Activated naive CD4-positive, alpha-beta T cell treated with Interleukin-2 at 50 U/mL for 16 hours (primary cell): ENCODE measurements at places on chromosomes 4 and X.

GRCh38 chrX:136778020-136778419, 2.7 kb downstream of the ARHGEF6 start:
- DNase-seq, result no peak

GRCh38 chrX:71082124-71082647, 13.5 kb upstream of the FOXO4 start:
- DNase-seq, result no peak

GRCh38 chrX:5595570-5595969, 633.1 kb downstream of the NLGN4X start:
- no peak for DNase-seq

GRCh38 chrX:11778230-11778629, 20.2 kb downstream of the MSL3 start:
- DNase-seq, result no peak

GRCh38 chrX:43666311-43666912, 10.3 kb downstream of the MAOA start:
- DNase-seq, result no peak

GRCh38 chr4:30821859-30822612, 101.9 kb downstream of the PCDH7 start:
- DNase-seq, result no peak

GRCh38 chr4:135319685-135320084, 1118.1 kb upstream of the PABPC4L start:
- DNase-seq, result no peak

DNA sequence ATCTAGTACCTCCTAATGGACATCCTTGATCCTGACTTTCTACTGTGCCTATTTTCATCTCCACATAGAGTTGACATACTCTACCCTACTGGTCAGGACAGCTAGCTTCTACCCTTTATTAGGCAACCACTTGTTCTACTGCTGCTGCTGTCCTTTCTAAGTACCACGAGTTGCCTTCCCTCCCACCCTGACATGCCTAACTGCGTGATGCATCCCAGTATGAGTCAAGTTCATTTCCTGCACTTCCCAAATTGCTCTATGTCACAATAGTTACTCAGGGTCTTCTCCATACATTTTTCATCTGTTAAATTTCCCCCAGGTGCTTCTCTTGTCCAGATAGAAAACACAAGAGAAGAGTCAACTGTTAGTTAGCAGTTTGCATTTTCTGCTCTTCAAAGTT, 133.4 kb downstream of the TBC1D19 start:
- no peak for DNase-seq

- DNase-seq, result no peak
These were observed 966 bp downstream of the PDGFC start for GRCh38 chr4:156970501-156971164.

GRCh38 chrX:79530310-79531108, 163.4 kb upstream of the ITM2A start:
- DNase-seq, result no peak

DNA sequence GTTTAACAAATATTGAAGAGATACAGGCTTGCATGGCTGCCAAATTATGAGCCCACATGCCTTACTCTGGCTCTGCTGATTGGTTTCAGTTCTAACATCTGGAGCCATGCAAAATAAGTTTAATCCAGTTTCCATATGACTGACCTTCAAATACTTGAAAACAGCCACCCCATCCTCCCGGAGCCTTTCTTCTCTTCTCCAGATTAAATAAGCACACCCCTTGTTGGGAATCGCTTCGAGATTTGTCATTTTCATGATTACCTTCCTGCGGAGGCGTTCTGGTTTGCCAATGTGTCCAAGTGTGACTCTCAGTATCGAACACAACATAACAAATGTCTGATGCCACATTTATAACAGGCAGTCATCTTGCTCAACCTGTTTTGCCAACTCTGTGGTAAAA, 101.6 kb upstream of the JADE1 start:
- DNase-seq, result no peak

- DNase-seq, result no peak
These were observed 50.8 kb upstream of the RAP2C start for GRCh38 chrX:132270021-132270420.
